Midbrain (tissue), 1 donor: ENCODE measurements at places on chromosomes 1 and 21.

- DNase-seq: no peak
These were observed 90.7 kb downstream of the ATP1A1 start for GRCh38 chr1:116463730-116464129.

- DNase-seq: no peak
These were observed 3.2 kb downstream of the FCRL2 start for GRCh38 chr1:157773493-157774350.

DNA sequence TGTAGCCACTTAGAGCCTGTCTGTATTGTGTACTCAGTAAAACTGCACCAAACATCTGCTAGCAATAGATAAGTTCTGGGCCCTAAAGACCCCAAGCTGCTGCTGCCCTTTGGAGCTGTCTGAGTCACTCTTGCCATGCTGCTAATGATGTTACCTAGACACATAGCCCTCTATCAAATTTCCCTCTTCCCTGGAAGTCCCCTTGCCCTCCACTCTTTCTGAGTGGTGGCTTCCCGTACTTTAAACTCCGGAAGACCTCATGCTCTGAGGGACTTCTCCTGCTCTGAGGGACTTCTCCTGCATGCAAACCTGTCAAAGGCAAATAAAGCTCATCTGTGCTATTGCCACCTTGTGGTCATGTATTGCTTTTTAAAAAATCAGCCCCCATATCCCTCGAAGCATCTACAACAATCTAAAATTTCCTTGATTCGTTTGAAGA is 34.0 kb downstream of the FH start:
- DNase-seq: no peak

DNA sequence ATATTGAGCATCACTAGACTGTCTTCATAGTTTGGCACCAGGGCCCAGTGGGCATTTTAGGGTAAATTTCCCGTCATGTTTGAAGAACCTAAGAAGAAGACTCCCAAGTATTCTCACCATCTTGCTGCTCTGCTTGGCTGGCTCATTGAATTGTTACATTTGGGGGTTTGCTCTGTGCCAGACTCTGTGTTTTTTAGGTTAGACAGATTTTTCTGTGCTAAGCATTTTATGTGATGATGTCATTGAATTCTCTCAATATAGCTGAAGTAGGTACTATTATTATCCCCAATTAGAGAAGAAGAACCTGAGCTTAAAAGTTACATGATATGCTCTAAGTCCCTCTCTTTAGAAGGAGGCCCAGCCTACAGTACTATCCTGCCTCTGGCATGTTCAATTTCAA is 28.0 kb upstream of the DNASE2B start:
- DNase-seq: no peak

GRCh38 chr21:38134084-38134873 is 122.5 kb upstream of the KCNJ15 start:
- no peak for DNase-seq

- DNase-seq: no peak
These were observed 6.2 kb downstream of the HNRNPR start for GRCh38 chr1:23337869-23338268.

- no peak for DNase-seq
These were observed 28.2 kb upstream of the KCNJ6 start for GRCh38 chr21:37944496-37944895.

- DNase-seq: no peak
These were observed 117.4 kb downstream of the AKT3 start for GRCh38 chr1:243732637-243733036.

DNA sequence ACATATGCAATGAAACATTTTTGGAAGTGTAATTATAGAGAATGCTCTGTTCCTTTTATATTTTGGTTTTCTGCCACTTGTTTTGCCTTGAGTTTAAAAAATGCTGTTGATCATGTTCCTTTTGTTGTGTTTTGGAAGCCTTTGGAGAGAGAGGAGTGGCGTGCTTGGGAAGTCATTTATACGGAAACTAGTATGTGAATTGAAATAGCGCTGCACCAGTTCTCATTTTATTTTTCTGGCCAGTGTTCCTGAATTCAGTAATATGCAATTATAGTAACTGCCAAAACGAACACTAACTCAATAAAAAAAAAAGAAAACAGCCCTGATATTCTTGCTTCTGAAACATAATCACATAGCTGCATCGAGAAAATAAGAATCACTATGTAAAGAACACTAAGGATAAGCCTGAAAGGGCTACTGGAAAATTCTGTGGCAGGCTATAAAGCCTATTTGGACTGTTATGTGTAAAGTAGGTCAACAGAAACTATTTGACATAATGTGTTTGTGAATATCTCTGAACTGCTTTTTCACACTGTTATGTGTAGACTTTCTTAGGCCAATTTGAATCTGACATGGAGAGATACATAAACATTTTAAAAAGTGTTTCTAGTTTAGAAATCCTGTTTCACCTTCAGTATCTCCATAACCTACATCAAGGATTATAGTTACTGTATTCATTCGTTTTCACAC is 742.0 kb downstream of the KCNT2 start:
- no peak for DNase-seq

DNA sequence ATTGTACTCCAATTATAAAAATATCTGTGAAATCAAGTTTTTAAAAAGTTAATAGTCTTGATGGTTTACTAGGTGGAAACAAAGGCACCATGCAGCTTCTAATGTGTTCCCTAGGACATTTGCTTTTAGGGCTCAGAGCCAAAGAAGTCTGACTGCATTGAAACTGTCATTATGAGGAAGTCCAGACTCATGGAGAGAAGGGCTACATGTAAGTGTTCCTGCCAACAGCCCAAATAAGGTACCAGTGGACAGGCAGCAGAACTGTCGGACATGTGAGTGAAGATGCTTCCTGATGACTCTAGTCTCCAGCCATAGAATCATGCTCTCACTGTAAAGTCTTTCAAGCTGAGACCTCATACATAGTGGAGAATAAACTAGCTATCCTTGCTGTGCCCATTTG is 287.6 kb downstream of the AKT3 start:
- DNase-seq: no peak

GRCh38 chr1:99975529-99975928 is 5.7 kb downstream of the SLC35A3 start:
- DNase-seq: no peak
